ENCODE measurements at places on chromosomes 5 and 9.

GRCh38 chr9:20788526-20789451, 104.7 kb downstream of the FOCAD start:
- DNase-seq, result no peak

GRCh38 chr9:75395336-75395735, 307.0 kb downstream of the OSTF1 start:
- no peak for DNase-seq

GRCh38 chr5:6743161-6743560, 29.9 kb downstream of the TENT4A start:
- DNase-seq, result no peak

DNA sequence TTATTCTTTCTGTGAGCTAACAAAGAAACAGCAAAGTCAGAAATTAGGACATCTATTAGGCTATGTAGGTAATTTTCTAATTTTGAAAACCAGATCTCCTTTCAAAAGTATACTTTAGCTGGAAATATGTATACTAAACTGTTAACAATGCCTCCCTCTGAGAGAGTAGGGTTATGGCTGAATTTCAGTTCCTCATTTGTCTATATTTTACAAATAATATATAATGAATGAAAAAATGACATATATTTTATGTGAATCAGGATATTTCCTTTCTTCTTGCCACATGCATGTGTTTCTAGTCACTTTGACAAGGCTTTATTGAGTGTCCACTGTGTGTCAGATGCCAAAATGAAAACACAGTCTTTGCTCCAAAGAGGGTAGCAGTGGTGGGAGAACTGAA, 15.4 kb downstream of the HACD4 start:
- no peak for DNase-seq

- DNase-seq, result no peak
Observed at GRCh38 chr9:8014997-8015682, 215.6 kb upstream of the DMAC1 start.

DNA sequence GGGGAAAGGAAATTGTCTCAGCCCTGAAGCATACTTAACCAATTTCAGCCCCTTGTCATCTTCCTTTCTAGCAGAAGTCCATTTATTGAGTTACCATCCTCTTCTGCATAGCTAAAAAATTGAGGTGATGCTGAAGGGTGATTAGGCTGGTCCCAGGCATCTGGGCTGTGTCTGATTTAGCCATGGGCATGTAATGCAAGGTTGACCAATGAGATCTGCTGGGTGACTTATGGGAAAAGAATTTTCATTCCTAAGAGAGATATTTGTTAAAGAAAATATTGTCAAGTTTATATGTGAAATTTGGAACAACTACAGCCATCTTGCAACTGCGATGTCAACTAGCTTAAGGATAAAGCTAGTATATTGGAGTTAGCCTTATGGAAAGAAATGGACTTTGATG, 5.1 kb downstream of the ITGA2 start:
- DNase-seq, result no peak

Data from stimulated activated CD8-positive, alpha-beta memory T cell treated with anti-CD3 and anti-CD28 coated beads, Interleukin-4, amount 100 ng/mL, for 1 hour (primary cell).